ENCODE measurements at places on chromosomes 2 and 18. TPM values are rescaled to one million over a fixed set of nuclear protein-coding genes. Genes with fewer than 3 reads are reported as not detected.
A peak's percentile ranks its signal among the peaks of the same experiment; 100 is the strongest.

DNA sequence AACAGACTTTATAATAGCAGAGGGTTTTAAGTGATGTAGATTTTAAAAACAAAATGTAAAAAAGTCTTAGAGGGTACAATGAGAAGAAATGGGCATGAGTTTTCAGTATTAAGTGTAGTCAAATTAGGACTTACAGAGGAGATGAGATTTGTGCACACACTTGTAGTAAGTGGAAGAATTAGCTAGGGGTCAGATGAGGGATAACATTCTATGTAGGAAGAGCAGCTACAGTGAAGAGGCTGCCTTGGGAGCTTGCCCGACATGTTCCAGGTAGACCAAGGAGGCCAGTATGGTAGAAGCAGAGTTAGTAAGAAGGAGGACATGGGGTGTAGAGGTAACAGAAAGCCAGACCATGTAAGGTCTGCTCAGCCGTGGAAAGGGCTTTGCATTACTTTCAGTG, 189.2 kb upstream of the DSEL start:
- DNase-seq = no peak

DNA sequence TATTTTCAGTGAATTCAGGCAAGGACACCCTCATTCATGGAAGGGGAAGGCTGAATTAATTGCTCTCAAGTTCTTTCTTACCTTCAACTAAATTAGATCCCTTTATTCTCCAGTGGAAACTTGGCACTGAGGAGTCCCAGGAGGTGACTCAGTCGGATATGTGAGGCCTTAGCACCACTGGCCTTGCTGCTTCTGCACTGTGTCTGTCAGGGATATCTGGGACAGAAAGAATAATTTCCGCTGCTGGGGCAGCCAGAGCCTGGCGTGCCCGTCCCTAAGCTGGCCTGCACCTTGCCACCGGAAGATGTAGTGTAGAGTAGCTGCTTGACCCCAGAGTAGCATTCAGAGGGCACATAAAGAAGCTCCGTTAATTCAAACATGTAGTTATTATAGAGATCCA, 53.4 kb downstream of the LIMS1 start:
- DNase-seq = peak; percentile 63

DNA sequence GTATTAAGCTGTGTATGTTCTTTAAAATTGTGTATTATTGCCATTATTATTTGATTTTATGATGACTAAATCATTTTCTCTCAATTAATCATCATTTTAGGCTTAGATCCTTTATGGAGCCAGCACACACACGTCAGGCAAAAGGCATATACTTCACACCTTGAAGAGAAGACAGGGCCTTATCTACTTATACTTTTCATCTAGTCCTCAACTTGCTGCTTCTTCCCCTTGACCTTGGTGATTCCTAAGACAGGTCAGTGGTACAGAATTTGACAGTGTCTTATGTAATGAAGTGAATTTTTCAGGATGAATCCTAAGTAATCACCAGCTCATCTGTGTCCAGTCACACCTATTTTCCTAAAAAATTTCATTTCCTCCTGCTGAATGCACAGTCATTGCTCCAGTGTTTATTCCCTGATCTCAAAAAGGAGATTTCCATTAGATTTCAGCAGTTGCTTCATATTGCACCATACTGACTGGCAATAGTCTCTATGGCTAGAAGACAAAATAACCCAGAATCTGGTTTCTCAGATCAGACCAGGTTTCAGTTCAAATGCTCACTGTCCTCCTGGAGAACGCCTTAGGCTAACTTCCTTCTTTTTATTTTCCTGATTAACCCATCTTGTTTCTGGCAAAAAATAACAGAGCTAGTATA, 235.7 kb downstream of the PTH2R start:
- DNase-seq = no peak

DNA sequence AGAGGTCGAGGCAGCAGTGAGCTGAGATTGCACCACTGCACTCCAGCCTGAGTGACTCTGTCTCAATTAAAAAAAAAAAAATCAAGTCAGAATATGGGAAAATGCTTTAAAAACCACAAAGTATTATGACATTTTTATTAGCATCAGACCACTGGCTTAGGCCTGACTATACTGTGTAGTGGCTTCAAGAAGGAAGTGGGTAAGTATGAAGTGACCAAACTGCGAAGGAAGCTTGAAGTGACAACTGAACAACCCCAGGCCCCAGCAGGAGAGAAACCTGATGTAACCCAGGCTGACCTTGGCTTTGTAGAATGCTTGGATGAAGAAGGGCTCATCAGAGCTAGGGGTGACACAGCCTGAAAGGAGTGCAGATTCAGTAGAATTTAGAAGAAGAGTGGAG, 21.4 kb upstream of the HAAO start:
- no peak for DNase-seq

GRCh38 chr18:27057519-27058234, 127.4 kb downstream of the CHST9 start:
- no peak for DNase-seq

DNA sequence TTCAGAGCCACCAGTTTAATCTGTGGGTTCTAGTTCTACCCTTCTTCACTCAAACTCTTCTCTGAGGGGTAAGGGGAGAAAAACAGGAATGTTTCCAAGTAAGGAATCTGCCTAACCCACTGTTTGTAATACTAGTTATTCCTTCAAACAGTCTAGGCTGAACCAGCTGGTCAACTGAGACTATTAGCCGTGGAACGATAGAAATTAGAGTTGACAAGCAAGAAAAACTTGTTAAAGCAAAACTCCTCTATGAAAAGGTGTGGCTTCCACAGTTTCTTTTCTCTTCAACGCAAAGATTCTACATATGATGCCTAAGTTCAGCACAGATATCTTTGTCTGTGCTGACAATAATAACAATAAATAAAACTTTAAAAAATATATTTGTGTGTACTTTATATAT, 11.5 kb downstream of the PAIP2B start:
- no peak for DNase-seq

DNA sequence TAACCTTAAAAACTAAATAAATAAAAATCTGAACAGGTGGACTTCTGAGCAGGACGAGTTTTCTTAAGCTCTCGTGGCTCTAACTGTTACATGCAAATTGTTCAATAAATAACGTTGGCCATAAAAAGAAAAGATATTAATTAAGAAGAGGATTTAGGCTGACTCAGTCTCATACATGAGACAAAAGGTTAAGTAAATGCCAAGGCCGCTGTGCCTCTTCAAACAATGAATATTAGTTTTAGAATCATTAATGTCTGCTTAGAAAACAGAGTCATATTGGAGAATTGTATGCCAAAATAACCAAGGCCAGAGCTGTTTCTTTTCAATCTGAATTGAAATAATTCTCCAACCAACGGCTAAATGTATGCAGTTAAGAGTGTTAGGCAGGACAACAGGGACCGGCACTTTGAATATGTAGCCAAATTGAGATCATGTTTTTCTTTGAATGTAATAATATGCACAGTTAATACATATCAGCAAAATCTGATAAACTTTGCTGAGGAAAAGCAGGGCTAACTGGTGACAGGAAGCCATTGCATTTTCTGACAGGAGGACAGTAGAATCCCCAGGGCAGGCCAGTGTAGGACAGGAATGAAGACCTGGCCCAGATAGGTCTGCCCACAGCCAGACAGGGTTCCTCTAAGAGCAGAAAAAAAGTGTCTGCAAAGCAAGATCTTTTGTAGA, 1041.4 kb upstream of the FANCL start:
- DNase-seq = no peak

GRCh38 chr18:56389190-56389589, 249.2 kb downstream of the TXNL1 start:
- no peak for DNase-seq

DNA sequence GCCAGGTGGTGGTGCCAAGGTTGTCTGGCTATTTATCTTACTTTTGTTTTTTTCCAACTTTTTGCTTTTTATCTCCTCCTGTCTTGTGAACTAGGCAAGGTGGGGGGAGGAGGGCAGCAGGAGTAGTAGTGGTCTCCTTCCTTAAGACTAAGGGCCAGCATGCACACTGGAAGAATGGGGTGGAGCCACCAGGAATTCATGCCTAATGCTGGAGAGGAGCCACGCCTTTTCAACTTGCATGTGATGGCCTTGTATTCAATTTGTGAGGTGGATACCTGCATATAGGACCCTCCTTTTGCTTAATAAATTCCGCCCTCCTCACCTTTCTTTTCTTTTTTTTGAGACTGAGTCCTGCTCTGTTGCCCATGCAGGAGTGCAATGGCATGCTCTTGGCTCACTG, 37.6 kb upstream of the CLASP1 start:
- DNase-seq = no peak

DNA sequence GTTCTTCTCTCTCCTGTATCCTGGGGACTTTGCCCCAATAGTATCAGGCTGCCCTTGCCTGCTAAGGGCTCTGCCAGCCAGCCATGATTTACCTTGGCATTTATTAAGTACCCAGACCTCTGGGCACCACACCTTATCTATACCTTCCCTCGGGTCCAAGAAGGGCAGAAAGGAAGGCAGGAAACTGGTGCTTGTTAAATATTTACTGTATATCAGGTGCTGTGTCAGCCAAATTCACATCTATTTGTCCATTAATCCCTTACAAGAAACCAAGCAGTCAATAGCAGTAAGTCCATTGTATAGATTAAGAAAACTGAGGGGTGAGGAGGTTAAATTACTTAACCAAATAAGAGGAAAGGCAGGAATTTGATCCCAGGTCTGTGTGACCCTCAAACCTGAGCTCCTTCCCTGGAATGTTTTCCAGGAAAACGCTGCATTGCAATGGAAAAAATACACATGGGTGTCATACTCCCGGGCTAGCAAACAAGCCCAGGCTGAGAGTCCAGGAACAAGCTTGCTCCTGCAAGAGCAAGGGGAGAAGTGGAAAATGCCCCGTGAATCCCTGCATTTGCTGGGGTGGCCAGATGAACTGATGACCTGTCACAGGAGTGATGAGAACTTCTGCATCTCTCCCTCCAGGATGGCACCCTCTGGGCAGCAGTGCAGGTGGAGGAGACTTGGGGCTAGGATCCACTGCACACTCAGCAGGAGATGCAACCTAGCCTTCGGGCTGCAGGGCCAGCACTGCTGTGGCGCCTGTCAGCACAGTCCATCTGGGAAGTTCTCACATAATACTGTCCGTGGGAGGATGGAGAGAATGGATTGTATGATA, 30.4 kb downstream of the CIB4 start:
- DNase-seq = no peak

DNA sequence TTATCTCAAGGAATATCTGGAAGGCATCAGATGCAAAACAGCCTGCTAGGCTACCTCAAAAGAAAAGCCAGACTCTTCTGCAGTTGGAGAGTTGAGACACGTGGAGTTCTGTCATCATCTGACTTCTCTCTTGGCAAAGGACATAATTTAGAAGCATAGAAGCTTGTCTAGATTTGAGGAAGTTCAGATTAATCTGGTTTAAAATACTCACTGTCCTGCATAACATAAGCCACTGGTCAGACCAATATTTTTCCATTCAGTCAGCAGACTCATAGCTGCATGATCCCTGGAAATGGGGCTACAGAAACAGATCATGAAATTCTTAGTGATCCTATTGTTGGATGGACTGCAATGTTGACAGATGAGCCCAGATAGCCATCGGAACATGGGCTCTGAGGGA, 349.0 kb downstream of the TXNL1 start:
- peak; percentile 43 for DNase-seq

- no peak for DNase-seq
Measured at GRCh38 chr2:127193967-127194280, 26.2 kb downstream of the CYP27C1 start.

DNA sequence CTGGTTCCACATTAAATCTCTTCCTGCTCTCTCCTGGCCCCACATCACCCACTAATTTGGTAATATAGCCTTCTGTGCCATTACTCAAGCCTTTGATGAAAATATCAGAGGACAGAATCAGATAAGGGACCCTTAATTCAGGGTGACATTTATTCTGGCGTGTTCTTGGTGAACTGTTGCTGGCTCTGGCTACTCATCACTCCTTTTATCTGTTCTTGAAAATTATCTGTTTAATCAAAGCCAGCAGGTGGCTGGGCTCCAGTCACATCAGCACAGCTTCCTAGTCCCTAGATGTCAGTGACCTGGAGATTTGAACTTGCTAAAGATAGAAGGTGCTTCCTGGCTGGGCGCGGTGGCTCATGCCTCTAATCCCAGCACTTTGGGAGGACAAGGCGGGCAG, 26.9 kb upstream of the SLC35F6 start:
- no peak for DNase-seq

DNA sequence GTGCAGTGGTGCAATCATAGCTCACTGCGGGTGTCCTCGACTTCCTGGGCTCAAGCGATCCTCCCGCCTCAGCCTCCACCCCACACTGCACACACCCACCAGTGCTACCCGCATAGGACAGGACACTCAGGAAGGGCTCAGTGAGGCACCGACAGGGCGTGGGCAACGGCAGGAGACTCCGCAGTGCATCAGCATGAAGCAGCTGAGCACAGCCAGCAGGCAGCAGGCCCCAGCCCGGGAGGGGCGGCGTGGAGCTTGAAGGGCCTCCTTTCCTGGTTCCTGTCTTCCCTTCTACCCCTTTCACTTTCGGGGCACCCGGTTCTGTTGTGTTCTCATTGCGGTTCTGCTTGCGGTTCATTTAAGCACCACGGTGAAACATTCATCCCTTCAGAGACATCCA, 89.8 kb downstream of the ZNF516 start:
- DNase-seq = no peak

- DNase-seq = no peak
Measured at GRCh38 chr2:62050456-62051045, 145.1 kb downstream of the COMMD1 start.

DNA sequence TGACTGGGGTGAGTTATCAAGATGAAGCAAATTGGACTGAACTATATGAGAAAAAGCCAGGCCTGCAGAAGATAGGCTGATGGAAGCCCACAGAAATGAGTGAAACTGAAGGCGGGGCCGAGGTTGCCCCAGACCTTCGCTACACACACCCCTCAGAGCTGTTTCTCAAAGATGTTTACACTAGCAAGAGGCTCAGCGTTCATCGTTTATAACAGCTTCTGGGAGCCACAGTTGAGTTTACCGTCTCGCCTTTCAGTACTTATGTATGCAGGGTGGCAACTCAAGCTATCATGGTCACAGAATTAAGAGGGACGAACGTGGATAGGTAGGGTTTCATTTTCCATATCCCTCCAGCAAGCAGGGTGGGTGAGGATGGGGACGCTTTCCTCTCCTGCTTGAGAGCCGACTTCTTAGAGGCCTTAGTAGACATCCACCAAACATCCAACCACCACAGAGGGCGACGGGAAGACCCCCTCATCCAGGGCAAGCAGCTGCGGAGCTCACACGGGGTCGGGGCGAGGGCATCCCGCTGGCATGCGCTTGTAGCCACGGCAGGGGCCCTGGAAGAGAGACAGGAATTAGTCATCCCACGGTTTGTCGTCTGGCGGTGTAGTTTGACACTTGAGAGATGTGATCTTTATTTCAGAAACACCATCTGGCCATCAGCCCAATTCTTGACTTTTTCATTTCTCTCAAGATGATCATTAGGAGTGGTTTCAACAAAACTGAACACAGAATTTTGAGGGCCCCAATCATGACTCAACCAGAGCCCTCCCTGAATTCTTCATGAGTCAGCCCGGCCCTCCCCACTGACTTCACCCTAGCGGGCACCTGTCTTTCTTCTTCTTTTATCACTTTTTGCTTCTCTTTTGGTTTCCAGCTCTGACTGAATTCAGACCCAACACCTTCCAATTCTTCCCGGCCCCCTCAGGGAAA, 109.1 kb upstream of the CTDP1 start:
- DNase-seq = peak; percentile 7

Gene SEH1L
- 50.7 TPM for total RNA-seq

Gene KCNE4
- under 0.01 TPM for total RNA-seq

Gene SOX11
- total RNA-seq = not detected

Gene GALNT14
- total RNA-seq = 0.39 TPM

Gene TGFA
- 8.0 TPM for total RNA-seq

Gene CPLX4
- total RNA-seq = not detected

Data from dermis microvascular lymphatic vessel endothelial cell (primary cell).